Stimulated activated effector memory CD8-positive, alpha-beta T cell treated with anti-CD3 and anti-CD28 coated beads, Interleukin-12 subunit alpha, Interleukin-12 subunit beta, amount 100 ng/mL, for 72 hours (primary cell): ENCODE measurements at places on chromosomes 2 and 18.

DNA sequence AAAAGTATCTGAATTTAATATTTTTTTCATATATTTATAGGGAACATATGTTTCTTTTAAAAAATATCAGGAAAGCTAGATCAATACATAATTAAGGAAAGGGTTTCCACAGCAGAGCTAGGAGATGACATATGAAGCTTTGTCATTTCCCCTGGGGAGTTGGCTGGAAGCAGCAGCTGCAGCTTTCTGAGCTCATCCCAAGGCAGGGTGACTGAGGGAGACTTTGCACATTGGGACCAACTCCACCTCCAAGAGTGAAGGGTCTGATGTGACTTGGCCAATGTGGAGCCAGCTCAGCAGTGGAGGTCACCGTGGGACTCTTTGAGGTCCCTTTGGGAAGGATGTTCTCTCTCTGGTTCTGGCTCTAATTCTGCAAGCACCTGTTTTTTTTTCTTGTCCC, 315.1 kb downstream of the RDH14 start:
- no peak for DNase-seq

GRCh38 chr2:164593541-164593940, 27.7 kb downstream of the GRB14 start:
- DNase-seq = no peak

GRCh38 chr2:12928197-12928774, 211.6 kb downstream of the TRIB2 start:
- no peak for DNase-seq

- no peak for DNase-seq
These were observed 1537.5 kb upstream of the PIK3C3 start for GRCh38 chr18:40417501-40417900.

GRCh38 chr2:46066116-46066515, 231.1 kb upstream of the EPAS1 start:
- no peak for DNase-seq

DNA sequence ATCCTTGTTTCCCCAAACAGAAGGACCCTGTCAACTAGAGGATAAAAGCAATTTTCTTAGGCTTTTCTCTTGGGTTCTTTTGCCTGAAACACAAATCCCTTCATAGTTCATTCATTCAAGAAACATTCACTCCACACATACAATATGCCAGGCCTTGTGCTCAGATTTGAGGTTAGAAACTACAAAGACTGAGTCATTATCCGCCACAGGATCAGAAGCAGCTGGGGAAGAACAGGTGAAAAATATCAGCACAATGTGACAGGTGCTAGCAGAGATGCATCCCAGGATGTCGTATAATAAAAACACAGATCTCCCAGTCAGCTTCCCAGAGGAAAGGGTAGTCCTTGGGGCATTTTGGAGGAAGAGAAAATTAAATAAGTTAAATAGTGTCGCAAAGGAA, 172.4 kb downstream of the LRATD1 start:
- DNase-seq = no peak

DNA sequence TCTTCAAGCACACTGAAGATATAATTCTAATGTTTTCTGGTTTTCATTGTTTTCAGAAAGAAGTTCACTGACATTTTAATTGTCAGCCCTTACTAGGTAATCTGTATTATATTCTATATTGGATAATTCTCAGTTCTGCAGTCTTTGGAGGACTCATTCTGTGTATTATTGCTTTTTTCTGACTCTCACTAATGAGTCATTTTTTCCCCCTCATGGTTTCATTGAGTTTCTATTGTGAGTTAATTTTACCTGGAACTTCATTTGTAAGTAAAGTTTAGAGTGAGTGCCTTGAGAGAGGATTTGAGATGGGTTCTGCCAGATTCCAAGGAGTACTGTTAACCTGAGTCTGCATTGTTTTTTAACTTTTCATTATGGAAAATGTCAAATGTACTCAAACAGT, 90.4 kb upstream of the LYPD1 start:
- no peak for DNase-seq

DNA sequence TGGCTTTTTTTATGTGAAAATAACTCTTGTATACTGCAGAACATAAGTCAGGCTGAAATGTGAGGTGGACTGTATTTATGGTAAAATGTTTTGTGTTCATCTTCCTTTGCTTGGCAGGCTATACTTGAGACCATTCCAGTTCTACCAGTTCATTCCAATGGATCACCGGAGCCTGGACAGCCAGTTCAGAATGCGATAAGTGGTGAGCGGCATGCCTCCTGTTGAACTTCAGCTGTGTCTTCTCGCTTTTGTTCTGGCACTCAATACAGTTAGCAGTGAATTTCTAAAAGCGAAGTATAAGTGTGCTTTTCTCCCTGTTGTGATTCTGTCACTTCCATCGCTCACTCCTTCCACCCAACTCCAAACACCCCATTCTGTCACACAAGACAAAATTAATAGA, 138.5 kb downstream of the ARHGAP28 start:
- no peak for DNase-seq

DNA sequence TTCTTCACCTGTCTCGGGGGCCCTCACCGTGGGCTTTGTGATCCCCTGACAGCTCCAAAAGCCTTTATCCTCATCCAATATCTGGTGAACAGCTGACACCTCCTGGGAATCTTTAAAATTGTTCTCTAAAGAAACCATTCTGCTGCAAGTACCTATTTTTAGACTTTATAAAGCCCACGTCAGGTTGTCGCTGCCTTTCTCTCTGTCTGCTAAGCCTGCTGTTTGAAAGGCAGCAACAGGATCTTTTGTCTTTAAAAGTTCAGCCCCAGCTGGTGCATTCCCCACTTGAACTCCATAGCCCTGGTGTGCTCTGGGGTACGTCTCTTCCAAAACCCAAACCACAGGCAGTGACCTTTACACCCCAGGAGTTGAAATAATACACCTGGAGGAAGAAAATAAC, 145.0 kb downstream of the NEDD4L start:
- no peak for DNase-seq

GRCh38 chr18:39846265-39846664, 2108.8 kb upstream of the PIK3C3 start:
- no peak for DNase-seq
